Right cardiac atrium (tissue), 5 donors: ENCODE measurements at places on chromosomes 1 and 21.

- DNase-seq = no peak
Observed at GRCh38 chr21:38474124-38474523, 24.2 kb downstream of the ERG start.

- no peak for DNase-seq
Observed at GRCh38 chr1:35863881-35864625, 19.0 kb upstream of the AGO1 start.

DNA sequence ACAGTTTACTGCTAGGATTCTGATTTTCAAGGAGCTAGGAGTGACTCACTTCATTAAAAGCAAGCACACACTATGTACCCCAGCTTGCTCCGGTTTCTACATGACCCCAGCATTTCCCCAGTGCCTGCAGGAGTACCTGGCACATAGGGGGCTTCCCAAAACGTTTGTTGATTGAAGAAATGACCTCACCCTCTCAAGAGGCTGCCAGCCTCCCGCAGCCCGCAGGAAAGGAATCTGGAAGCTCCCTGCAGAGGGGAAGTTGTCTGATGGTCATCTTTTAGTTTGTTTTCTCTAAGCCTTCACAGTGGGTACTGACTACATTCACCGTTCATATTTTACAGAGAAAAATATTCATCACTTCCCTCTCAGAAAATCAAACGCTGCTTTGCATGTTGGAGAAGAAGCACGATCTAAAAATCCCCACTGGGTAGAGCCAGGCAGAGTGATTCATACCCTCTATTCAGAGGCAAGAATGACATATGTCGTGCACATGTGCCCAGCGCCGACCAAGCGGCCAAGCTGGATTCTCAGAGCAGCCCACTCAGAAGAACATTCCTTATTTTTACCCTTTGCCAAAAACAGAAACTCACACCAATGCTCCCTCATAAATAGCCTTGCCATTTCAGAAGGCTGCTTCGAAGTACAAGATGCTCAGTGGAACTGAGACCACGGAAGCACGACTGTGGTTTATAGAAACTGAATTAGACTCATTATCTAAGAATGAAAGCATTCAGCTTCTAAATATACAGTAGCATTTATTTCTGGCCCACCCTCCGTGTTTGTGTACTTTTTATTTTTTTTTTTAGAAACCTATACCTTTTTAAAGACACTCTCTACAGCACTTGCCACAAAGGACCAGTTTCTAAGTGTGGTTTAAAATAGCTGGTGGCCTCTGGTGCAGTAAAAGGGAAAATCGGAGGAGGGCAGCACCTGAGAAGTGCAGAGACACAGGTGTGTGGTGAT, 143.2 kb downstream of the MIS18A start:
- peak; percentile 64 for DNase-seq

DNA sequence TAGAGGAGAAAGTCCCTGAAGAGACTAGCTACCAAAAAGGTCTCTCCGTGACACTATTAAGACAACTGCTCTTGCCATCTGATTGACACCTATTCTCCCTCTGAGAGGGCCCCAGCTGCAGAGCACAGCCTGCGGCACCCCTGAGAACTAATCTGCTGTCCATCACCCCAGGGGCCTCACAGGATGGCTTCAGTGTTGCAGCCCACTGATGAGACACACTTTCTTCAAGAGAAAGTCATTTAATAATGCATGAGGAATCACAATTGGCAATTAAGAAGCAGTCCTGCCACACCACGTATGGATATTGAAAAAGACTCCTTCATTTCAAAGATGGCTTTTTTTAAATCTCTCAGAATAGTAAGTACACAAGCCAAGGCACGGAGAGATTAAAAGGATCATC, 48.9 kb downstream of the CAPN8 start:
- no peak for DNase-seq

- DNase-seq = no peak
Observed at GRCh38 chr1:172670791-172671190, 11.9 kb downstream of the FASLG start.

DNA sequence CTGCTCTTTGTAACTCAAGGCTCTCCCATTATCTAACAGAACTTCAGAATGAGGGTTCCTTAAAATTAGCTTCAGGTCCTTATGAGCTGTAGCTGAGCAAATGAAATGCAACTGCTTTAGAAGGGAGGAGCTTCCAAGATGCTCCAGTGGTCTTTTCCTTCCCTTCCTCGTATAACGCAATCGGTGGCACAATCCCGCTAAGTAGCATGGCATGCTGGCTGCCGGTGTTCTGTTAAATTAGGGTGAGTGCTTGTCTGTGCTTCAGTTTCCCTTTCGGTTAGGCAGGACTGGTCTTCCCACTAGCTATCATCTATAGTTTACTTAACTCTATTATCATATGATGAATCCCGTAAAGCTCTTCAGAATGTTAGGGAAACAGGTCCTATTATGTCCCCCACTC, 917 bp downstream of the KIAA0040 start:
- DNase-seq = no peak

GRCh38 chr1:241579434-241579833, 47.3 kb downstream of the KMO start:
- no peak for DNase-seq

DNA sequence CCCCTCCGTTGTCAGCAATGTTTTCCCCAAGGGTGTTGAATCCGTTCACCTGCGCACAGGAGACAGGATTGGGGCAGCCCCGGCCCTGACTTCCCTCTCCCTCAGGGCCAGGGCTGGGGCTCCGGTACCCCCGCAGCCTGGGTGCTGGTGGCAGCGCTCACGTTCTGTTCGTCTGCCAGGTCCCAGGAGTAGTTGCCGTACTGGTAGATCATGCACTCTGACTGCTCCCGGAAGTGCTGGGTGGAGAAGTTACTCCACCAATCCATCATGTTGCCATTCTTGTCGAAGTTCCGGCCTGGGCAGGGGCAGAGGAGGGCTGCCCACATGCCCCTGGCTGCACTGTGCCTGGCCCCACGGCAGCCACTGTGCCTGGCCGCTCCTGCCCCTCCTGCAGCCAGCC, 6.1 kb downstream of the PRXL2B start:
- peak; percentile 41 for DNase-seq

GRCh38 chr1:116367256-116367945, 5.6 kb upstream of the ATP1A1 start:
- DNase-seq = no peak

- no peak for DNase-seq
Observed at GRCh38 chr1:30044656-30045144, 678.7 kb downstream of the MATN1 start.

- peak; percentile 41 for DNase-seq
Observed at GRCh38 chr1:183734543-183735036, 70.3 kb upstream of the RGL1 start.

DNA sequence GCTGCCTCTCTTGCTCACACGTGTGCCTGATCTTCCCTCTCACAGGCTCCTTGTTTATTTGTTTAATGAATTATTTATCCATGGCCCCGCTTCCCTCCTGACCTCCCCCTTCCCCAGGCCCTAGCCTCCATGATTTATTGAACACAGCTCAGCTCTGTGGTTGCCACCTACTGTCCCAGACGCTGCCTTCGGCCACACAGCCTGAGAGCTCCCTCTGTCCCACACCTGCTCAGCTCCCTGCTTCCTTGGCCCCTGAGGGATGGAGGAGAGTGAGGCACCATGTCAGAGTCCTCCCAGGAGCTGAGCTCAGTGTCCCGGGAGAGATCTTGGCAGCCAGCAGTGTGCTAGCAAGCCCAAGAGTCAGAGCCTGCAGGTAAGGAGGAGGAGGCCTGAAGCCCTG, 3.1 kb upstream of the EFNA3 start:
- no peak for DNase-seq

- peak; percentile 92 for DNase-seq
Observed at GRCh38 chr1:39105061-39105840, 79.1 kb downstream of the NDUFS5 start.

DNA sequence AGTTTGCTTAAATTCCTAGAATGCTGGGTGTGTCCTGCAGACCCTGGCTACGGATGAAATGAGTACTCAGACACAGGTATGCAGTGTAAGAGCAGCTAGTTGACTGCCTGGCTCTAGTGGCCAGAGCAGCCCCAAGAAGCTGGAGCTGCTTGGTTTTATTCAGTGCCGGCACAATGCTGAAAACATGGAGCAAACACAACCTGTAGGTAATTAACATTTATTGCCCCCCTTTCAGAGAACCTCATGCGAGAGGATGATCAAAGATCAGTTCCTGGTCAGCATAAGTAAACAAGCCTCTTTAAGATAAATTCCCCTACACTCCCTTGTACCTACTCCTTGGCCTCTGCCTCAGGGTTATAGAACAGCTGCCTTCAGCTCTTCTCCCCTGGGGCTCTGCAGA, 43.2 kb downstream of the MRPS6 start:
- no peak for DNase-seq

DNA sequence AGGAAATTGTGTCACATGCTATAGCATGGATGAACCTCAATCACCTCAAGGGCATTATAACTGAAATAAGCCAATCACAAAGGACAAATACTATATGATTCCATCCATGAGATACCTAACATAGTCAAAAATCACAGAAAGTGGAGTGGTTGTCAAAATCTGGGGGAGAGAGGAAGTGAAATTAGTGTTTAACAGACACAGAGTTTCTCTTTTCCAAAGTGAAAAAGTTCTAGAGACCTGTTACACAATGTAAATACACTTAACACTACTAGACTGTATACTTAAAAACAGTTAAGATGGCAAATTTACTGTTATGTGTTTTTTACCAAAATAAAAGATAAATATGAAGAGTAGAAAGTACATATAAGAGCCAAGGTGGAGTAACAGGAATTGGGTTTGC, 31.8 kb downstream of the ZNF644 start:
- no peak for DNase-seq

- no peak for DNase-seq
Observed at GRCh38 chr21:37548521-37548981, 182.0 kb downstream of the DYRK1A start.

DNA sequence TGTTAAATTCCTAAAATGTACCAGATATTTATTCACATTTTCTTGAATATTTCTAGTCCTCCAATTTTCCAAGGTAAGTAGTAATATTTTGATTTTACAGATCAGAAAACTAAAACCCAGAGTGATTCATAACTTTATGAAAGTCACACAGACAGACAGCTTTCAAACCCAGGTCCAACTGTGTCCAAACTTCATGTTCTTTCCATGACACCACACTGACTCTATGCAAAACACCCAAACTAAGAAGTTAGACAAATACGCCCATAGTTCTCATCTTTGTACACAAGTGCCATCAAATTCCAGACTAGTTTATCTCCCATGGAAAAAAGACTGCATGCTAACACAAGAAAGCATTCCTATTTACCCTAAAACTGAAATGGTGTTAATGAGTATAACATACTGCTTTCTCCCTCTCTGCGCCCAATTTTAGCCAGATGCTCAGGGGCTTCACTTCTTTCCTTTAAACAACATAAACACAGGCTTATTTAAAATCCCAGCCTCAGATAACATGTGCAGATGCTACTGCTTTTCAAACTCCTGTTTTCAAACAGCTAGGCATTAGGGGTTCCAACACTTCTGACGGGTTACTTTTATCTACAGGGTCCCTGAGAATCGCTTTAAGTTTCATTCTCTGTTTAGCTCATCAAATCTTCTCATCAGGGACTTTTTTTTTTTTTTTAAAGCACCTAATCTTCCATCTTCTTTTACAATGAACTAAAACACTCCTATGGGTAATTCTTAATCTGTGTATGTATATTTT, 44.6 kb downstream of the WASF2 start:
- DNase-seq = no peak
